ENCODE measurements at places on chromosomes 1 and 21. TPM values are rescaled to one million over a fixed set of nuclear protein-coding genes. Genes with fewer than 3 reads are reported as not detected.

The TP53BP2 gene
- total RNA-seq = 28.3 TPM

The FABP3 gene
- total RNA-seq = not detected

The GPR52 gene
- total RNA-seq = 0.97 TPM

The ANKRD34A gene
- 7.7 TPM for total RNA-seq

The MSH4 gene
- total RNA-seq = 0.32 TPM

The CNN3 gene
- 12.9 TPM for total RNA-seq

The IQGAP3 gene
- total RNA-seq = 14.9 TPM

The FAM72A gene
- 31.9 TPM for total RNA-seq

DNA sequence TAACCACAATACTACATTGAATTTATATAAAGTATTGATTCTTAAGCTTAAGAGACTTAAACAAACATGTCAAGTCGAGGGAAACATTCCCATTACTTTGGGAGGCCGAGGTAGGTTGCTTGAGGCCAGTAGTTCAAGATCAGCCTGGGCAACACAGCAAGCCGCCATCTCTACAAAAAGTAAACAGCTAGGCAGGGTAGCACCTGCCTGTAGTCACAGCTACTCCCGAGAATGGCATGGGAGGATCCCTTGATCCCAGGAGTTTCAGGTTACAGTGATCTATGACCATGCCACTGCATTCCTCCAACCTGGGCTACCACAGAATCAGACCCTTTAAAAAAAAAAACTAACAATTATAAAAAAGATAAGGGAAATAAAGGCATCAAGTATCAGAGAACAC is 50.4 kb downstream of the EIF4G3 start:
- DNase-seq = no peak

- DNase-seq = no peak
Measured at GRCh38 chr1:36737767-36738166, 255.1 kb upstream of the CSF3R start.

DNA sequence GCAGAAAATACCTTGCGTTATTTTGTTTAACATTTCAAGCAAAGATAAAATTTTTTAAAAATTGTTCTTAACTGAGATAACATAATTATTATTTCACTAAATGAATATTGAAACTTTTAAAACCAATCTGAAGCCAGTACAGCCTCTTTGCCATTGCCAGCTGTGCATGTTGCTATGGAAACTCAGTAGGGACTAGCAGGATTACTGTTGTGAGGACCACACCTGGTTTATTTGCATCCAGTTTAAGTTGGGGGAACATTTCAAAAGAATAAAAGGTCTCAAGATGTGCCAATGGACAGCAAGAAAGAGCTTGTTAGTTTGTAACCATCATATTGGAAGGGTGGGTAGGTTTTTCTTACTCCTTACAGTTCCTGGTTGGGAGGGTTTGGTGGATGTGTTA is 80.7 kb downstream of the POU2F1 start:
- DNase-seq = no peak

DNA sequence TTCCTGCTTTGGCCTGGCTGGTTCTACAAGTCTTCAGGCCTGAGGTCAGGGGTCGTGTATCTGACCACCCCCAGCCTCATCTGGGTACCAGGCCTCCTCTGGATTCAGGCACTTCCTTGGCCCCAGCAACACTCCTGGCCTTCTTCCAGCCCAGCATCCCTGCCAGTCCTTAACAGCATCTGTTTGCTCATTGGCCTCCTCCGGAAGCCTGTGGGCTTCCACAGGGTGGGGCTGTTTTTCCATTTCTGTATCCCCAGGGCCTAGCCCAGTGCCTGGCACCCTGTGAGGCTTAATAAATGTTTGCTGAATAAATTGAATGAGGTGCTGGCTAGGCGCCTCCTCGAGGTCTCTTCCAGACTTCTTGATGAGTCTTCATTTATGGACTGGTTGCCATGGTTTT is 21.5 kb upstream of the GPR37L1 start:
- no peak for DNase-seq

- DNase-seq = no peak
Measured at GRCh38 chr1:92736395-92736794, 48.5 kb downstream of the EVI5 start.

- DNase-seq = no peak
Measured at GRCh38 chr1:198387587-198387986, 152.9 kb downstream of the ATP6V1G3 start.

DNA sequence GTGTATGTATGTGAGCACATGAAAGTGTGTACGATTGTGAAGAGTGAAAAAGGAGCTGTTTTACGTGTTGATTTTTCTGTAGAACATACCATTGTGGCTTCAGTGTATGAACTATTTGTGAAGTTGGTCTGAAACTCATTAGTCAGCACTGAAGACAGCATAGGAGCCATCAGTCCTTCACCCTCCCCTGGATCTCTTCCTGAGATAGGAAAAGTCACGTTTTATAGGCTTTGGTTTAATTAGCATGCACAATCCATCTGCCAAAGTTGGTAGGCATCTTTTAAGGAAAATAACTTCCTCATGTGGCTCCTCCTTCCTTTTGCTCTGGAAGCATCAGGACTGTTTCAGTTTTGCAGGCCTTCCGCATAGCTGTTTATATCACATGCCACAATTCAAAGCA is 1.4 kb upstream of the RABIF start:
- DNase-seq = no peak

GRCh38 chr1:42368096-42368795 is 12.3 kb upstream of the RIMKLA start:
- DNase-seq = no peak

GRCh38 chr1:80993154-80993980 is 807.4 kb upstream of the ADGRL2 start:
- no peak for DNase-seq

DNA sequence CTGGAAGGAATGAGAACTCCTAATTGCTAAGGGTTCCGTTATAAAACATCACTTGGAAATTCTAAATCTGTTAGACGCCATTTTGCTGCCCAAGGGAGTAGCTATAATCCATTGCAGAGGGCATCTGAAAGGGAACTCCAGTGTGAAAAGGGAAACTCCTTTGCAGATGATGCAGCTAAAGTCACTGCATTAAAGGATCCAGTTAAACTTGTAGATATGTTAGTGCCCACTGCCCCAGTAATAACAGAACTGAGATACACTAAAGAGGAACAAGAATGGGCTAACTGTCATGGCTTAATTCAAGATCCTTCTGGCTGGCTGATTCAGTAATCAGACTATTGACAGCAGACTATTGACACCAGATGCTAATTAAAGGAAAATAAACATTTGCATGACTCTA is 81.8 kb upstream of the KIAA0040 start:
- no peak for DNase-seq

GRCh38 chr1:43831851-43832250 is 101.8 kb upstream of the ARTN start:
- no peak for DNase-seq

DNA sequence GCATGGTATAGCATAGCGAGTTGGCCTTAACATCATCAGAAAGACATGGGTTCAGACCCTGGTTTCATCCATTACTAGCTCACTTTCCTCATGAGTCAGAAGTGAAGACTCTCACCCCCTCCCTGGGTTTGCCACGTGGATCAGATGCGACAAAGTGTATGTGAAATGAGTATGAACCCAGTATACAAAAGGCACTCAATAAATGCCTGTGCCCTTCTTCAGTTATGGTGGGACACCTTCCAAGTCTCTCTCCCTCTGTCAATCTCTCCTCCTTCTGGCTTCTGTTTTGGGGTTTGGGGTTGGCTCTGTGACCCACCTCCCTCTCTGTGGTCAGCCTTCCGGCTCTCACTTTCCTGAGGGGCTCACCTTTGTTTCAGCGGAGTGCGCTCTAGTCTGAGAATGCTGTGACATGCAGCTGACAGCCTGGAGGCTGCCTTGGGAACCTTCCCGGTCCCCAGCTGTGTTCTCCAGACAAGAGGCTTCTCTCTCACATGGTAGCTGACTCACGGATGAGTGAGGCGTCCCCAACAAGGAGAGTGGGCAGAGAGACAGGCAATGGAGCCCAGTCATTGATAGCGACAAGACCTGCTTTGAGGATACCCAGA is 155.0 kb upstream of the EDN2 start:
- peak; percentile 90 for DNase-seq

Data from activated CD8-positive, alpha-beta T cell treated with anti-CD3 and anti-CD28 coated beads for 36 hours (primary cell).